Sigmoid colon (tissue), 7 donors: ENCODE measurements at places on chromosomes 4 and X. TPM values are rescaled to one million over a fixed set of nuclear protein-coding genes. Genes with fewer than 3 reads are reported as not detected.

Gene PHOX2B
- not detected for polyA plus RNA-seq

DNA sequence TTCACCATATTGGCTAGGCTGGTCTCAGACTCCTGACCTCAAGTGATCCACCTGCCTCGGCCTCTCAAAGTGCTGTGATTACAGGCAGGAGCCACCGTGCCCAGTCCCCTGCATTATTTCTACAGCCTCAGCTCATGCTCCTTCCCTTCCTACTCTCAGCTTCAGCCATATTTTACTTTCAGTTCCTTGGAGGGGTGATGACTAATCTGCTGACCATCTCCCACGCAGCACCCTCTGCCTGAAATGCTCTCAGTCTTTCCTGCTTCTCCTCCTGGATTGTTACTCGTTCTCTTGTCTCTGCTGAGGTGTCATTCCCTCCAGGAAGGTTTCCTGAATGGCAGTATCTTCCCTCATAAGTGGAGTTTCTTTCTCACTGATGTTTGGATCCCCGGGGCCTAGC lies 63.3 kb downstream of the MOSPD2 start:
- no peak for DNase-seq

GRCh38 chr4:123232439-123232838 lies 164.2 kb upstream of the SPRY1 start:
- DNase-seq, result no peak

- no peak for DNase-seq
Measured at GRCh38 chr4:38935391-38936073, 67.9 kb downstream of the FAM114A1 start.

DNA sequence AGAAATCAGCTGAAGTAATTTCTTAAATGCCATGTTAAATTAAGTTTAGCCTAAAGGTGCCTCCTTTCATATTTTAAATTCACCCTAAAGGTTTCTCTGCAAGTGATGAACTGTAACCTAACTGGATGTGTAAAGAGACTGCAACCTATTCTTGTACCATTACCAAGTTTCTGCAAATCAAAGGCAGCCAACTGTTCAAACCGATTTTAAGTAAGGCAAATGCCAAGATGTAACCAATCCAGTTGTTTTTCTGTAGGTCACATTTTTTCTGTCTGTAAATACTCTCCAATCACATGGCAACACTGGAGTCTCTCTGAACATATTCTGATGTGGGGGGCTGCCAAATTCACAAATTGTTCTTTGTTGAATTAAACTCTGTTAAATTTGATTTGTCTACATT lies 42.4 kb upstream of the FGF2 start:
- DNase-seq, result no peak

Gene CACNA1F
- 0.70 TPM for polyA plus RNA-seq
